ENCODE measurements at places on chromosomes 3 and 15.

DNA sequence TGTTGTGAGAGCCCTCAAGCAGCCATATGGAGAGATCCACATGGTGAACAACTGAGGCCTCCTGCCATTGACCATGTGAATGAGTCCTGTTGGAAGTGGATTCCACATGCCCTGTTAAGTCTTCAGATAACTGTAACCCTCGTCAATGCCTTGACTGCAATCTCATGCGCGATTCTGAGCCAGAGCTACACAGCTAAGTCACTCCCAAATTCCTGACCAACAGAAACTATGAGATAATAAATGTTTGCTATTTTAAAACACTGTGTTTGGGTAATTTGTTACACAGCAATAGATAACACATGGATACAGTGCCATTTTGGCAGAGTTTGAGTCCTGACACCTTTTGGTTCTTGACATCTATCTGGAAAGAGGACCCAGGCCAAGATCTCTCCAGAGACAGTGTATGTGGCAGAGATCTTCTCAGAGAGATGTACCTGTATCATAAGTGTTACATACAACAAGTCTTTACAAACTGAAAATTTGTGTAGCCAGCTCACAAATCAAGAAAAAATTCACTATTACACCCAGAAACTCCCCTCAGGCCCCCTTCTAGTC is 34.5 kb upstream of the BNC1 start:
- DNase-seq, result no peak

- no peak for DNase-seq
Measured at GRCh38 chr3:13496879-13497278, 16.8 kb downstream of the HDAC11 start.

- DNase-seq, result no peak
Measured at GRCh38 chr15:80969316-80969715, 20.3 kb downstream of the MESD start.

DNA sequence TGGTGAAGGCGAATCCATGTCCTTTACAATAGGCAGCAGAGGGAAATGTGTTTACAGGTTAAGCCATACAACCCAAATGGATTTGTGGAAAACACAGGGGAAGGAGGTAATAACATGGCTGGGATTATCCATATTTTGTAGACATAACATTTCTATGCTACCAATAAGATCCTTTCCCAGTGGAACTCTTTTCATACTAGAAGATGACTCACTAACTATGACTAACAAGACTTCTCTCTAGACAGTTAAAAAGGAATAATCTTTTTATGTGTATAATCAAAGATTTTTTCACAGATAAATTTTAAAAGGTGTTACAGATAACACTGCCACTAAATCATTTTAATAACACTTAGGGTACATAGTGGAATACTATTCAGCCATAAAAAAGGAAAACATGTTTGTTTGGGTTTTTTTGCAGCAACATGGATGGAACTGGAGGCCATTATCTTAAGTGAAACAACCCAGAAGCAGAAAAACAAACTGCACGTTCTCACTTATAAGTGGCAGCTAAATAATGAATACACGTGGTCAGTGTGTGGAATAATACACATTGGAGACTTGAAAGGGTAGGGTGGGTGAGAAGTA is 39.6 kb downstream of the VPS13C start:
- no peak for DNase-seq

GRCh38 chr3:26560081-26560480 is 62.5 kb upstream of the LRRC3B start:
- DNase-seq, result no peak

DNA sequence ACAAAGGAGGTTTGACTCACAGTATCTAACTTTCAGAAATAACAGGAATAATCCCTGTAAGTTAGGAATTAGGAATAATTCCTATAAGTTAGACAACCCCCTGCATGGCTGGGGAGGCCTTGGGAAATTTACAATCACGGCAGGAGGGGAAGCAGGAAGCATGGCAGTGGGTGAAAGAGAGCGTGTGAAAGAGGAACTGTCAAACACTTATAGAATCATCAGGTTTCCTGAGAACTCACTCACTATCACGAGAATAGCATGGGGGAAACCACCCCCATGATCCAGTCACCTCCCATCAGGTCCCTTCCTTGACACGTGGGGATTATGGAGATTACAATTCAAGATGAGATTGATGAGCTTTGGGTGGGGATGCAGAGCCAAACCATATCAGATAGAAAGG is 385.5 kb downstream of the IL20RB start:
- DNase-seq, result no peak

- DNase-seq, result peak; percentile 15
Measured at GRCh38 chr3:52891615-52892081, 5.7 kb downstream of the STIMATE start.

- DNase-seq, result no peak
Measured at GRCh38 chr3:38347421-38348200, 1.0 kb downstream of the XYLB start.

GRCh38 chr3:188365988-188366698 is 212.2 kb downstream of the LPP start:
- no peak for DNase-seq

GRCh38 chr15:20652914-20653313 is 111.3 kb upstream of the GOLGA6L6 start:
- no peak for DNase-seq

DNA sequence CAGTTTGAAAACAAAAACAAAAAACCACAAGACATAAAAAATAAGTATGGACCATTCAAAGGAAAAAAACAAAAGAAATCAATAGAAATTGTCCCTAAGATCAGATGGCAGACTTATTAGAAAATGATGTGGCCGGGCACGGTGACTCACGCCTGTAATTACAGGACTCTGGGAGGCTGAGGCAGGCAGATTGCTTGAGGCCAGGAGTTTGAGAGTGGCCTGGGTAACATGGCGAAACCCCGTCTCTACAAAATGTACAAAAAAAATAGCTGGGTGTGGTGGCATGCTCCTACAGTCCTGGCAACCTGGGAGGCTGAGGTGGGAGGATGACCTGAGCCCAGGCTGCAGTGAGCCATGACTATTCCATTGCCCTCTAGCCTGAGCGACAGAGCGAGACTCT is 16.6 kb downstream of the SPCS1 start:
- DNase-seq, result no peak

- no peak for DNase-seq
Measured at GRCh38 chr15:35306361-35306981, 221.4 kb upstream of the NANOGP8 start.

DNA sequence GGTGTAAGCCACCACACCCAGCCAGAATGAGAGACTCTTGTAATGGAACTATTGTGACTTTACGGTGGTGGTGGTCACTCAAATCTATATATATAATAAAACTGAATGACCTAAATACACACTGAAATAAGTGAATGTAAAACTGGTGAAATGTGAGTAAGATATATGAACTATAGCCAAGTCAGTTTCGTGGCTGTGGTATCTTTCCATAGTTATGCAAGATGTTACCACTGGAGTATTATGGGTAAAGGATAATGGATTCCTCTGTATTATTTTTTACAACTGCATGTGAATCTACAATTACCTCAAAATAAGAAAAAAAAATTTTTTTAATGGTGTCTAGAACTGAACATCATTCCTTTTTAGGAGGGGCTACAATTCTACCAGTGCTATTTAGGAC is 21.9 kb downstream of the PIK3CB start:
- no peak for DNase-seq
